ENCODE measurements at places on chromosomes 16 and 17.

DNA sequence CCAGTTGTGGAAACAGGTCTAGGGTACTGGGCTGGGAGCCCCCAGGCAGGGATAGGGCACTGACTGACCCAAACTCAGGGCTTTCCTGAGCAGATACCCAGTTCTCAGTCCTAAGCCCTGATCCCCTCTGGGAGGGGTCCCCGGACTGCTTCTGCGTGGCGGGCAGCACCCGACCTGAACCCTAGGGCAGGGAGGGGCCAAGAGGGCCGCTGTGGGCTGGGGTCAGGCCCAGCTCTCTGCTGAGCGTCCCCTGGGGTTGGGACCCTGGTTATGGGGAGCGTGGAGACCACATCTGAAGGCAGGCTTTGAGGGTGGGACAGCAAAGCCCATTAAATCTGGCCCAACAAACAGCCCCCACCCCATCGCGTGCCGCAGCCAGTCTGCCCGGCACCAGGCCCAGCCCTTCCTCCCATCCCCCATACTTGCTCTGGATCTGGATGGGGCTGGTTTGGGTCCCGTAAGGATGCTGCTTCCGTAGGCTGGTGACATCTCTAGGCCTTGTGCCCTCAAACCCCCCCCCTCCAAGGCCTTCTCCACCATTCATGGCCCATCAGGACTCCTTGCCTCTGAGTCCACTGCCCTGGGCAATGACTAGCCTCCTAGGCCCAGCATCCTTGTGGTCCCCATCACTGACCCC, 691 bp upstream of the FAM83G start:
- DNase-seq = no peak

DNA sequence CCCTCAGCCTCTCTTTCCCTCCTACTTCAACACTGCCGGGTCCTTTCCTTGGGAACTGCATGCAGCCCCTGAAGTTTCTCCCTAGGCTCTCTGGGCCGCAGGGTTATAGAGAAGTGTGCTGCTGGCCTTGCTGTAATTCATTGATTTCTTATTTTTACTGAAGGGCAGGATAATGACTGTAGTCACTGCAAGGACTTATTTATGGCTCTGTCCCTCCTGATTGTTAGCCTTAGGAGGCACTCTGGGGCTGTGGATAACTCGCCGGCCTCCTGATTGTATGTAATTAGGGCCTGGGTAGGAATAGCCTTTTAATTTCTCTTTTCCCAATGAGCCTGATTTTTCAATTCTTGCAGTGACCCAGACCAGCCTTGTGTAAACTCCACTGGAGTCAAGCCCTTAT, 138.3 kb upstream of the CDH13 start:
- DNase-seq = no peak

DNA sequence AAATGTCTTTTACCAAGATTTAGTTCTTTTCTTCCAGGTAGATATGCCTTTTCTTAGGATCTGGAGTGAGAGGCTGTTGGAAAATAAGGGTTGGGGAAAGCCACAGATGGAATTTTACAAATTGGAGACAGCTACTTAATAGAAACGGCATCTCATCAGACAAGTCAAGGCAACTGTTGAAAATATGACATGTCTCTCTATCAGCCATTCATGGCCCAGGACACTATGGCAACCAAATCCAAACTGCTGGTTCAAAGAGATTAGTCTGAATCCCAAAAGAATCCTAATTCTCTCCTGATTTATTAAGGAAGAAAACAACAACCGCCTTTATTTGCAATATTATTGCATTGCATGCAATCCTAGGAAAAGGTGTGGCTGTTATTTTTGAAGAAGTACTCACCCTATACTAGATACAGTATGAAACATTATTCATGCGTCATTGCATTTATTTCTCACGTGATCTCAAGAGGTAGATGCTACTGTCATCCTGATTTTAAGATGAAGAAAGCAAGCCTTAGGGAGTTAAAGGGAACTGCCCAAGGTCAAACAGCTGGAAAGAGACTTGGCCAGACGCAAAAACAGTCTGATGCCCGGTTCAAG, 12.6 kb upstream of the CEP20 start:
- DNase-seq = no peak

DNA sequence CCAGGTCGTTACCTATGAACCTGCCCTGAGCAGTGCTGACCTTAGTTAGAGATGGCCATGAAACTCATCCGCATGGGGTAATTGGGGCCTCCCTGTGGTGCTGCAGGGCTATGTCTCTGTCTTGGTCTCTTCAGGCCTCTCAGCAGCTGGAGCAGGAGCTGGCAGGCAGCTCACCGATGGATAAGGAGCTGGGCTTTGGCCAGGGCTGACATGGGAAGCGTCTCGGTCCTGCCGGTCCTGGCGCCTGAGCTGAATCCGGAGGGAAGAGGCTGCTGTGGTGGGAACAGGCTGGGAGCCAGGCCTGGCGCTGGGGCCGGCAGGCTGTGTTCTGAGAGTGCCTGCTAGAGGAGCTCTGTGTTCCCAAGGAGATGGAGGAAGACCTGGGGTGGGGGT, 10.1 kb downstream of the IL32 start:
- no peak for DNase-seq

DNA sequence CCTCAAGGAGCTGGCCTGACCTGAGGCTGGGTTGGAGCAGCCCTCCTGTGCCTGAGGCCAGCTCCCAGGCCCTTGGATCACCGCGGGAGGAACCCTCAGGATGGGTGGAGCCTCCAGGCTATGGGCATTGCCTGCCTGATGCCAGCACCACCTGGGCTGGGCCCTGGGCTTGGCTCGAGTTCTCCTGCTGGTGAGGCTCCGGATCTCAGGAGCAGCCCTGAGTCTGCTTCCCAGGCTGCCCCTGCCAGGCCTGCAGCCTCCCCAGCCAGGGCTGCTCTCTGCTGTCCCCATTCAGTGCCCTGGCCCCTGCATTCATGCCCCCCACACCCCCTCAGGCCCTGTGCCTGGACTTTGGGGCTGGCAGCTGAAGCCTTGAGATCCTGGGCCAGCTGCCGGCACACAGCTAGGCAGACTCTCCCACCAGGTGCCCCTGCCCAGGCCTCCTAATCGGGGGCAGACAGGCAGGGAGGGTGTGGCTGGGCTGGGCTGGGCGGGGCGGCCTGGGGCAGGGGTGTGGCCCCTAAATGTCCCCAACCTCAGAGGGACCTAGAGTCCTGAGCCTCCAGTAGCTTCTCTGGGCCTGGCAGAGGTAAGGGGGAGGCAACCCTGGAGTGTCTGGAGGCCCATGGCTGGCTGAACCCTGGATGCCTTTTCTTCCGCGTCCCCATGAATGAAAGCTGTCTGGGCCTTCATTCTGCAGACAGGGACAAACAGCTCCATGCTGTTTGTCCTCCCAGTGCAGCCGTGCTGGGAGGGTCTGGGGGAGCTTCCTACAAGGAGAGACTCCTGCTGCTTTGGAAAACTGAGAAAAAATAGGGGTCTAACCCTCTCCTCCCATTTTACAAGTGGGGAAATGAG, 1.1 kb upstream of the PIGQ start:
- no peak for DNase-seq

DNA sequence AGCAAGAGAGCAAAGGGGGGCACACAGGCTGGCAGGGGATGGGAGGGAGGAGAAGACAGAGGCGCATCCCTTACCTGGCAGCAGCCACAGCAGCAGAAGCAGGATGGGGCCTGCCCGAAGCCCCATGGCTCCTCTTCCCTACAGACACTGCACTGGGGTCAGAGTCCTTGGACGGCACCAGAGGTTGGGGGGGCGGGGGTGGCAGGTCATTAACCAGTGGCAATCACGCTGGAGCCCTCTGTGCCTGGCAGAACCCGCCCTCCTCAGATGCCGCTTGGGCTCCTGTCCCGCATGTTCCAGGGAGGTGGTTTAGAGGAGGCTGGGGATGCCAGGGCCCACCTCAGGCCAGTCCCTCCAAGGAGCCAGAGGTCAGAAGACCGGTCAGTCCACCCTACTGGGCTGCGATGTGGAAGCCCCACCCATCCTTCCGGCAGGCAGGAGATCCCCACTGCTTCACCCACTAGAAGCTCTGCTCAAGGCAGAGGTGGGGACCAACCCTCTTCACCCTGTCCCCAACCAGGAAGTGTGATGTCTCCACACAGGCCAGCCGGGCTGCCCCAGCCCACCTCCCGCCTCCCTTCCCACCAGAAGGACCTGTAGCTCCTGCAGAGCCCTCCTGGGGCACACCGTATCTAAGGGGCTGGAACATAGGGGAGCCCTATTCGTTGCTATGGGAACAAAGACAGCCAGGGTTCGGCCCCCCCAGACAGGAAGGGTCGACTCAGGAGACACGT, 11.7 kb downstream of the ZG16B start:
- no peak for DNase-seq

- no peak for DNase-seq
These were observed 326.4 kb upstream of the KIF2B start for GRCh38 chr17:53496356-53496755.

DNA sequence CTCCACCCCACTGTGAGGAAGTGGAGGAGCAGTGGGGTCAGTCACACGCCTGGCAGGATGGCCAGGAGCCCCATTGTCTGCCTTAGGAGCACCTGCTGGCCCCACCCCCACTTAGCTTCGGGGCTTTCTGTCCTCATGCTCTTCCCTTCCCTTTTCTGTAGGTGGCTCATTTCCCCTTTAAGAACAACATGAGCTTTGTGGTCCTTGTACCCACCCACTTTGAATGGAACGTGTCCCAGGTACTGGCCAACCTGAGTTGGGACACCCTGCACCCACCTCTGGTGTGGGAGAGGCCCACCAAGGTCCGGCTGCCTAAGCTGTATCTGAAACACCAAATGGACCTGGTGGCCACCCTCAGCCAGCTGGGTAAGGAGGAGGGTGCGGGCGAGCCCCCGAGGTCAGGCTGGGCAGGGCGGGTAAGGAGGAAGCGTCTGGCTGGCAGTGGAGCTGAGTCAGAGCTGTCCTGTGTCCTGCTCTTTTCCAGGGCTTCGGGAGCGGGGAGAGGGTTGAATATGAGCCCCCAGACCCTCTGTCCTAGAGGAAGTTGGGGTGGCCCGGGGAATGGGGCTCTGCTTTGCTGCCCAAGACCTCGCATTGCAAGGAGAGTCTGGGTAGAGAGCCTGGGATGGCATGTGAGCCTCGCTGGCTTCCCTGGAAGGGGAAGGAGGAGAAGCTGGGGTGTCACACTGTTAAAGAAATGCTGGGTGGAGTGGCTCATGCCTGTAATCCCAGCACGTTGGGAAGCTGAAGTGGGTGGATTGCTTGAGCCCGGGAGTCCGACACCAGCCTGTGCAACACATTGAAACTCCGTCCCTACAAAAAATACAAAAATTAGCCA, 9.2 kb upstream of the SERPINF1 start:
- DNase-seq = no peak

DNA sequence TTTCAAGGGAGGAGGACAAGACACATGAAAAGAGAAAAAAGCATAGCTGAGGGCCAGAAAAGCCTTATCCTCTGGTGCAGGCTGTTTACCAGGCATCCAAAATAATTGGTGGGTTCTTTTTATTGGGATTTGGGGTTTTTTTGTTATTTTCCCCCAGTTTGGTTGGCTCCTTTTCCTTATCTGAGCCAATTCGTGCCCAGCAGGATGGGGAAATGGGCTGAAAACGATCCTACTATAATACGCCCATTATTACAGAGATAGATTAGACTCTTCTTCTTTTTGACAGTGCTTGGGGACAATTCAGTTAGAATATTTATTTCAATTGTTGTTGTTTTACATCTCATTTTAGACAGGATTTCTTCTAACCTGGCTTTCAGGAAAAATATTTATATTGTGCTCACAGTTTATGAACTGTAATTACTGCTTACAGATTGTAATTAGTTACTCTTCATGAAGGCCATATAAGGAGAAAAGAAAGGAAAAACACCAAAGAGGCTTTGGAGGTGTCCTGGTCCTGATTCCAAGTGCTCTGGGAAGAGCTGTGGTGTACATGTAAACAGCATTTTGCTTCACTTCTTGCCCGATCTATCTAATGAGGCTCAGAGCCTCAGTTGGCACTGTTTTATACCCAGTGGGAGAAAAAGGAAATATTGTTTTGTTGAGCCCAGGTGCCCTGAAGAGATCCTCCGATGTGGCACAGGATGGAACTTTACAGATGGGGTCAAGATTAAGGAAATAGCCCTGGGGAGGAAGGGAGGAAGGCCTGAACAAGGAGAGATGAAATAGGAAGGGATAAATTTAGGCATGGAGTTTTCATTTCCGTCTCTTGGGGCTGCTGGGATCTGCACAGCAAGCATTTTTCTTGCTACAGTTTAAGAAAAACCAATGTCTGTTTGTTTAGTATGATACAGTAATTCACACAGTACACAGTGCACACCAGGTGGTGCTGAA, 611 bp upstream of the ANKRD40 start:
- DNase-seq = peak; percentile 18

DNA sequence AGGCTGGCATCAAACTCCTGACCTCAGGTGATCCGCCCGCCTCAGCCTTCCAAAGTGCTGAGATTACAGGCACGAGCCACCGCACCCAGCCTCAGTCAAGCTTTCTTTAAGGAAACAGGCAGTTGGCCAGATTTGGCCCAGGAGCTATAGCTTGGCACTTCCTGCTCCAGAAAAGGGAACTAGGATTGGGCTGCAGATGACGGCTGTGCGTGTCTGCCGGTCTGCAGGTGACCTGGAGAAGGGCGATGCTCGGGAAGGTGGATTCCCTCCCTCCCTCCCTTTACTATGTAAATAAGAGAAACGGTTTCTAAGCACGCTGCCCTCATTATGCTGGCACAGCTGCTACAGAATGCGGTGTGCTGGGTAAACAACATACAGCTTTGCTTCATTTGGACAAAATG, 215.9 kb downstream of the RPTOR start:
- peak; percentile 95 for DNase-seq

DNA sequence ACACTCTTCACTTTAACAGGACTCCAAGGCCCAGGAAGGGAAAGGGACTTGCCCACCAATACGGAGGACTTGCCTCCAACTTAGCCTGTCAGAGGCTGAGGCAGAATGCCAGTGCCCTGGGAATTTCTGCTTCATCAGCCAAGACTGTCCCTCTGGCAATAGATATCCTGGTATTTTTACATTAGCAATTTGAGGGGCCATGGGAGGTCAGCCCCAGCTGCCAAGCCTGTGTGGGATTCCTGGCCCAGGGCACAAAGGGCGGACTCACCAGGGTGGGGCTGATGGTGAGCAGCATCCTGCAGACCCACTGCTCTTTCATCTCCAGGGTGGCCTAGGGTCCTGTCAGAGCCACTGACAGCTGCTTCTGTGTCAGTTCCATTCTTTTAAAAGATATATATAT, 78.3 kb upstream of the CIBAR2 start:
- no peak for DNase-seq

Measured in NCI-H1417 (cell line).